ENCODE measurements at places on chromosomes 6 and 20. TPM values are rescaled to one million over a fixed set of nuclear protein-coding genes. Genes with fewer than 3 reads are reported as not detected.

- H3K27ac ChIP-seq, result peak overlapping the region; percentile 81
- no peak overlapping the region for H3K4me3 ChIP-seq
- DNase-seq, result no peak
Observed at GRCh38 chr6:140077827-140078560, 703.5 kb upstream of the CITED2 start.

DNA sequence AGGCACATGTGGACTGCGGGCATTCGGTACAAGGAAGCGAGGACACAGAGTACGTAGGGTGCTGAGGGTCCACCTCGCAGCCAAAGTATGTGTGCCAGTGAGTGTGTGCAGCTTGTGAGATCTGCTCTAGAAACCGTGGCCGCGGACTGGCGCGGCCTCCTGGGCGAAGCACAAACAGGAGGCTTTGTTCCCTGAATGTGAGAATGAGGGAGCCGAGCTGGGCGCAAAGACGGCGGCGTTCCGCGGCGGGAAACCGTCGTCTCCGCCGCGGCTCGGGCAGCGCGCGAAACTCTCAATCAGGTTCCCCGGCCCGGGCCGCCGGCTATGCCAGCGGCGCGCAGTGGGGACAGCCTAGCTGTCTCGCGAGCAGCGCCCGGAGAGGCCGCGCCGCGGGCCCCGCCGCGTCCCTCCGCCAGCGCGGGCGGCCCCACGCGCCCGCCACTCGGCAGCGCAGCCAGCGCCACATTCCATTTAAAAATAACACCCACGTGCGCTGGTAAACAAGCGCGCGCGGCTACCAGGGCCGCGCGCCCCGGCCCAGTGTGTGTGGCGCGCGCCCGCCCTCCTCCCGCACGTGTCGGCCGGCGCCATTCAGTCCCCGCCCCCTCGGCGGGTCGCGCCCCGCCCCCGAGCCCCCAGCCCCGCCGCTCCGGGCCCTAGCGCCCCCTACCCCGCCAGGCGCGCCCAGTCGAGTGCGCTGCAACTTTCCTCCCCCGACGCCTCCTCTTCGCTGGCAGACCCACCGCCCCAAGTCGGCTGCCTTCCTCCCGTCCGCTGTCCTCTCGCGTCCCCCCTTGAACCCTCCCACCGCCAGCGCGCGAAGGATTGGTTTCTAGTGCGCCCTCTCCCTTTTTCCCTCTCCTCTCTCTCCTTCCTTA lies 3.0 kb upstream of the FOXO3 start:
- H3K36me3 ChIP-seq, result no peaks in the 10 kb centered on the region
- no peaks in the 10 kb centered on the region for H3K27me3 ChIP-seq
- H3K27ac ChIP-seq, result peak overlapping the region; percentile 99
- peak; percentile 76 for DNase-seq
- H3K4me1 ChIP-seq, result no peaks in the 10 kb centered on the region

ADAT2 gene
- 3.8 TPM for total RNA-seq

GRCh38 chr6:15363523-15364400 lies 117.9 kb downstream of the JARID2 start:
- no peaks in the 10 kb centered on the region for H3K4me1 ChIP-seq
- no peak for DNase-seq
- no peak overlapping the region for H3K27ac ChIP-seq
- no peaks in the 10 kb centered on the region for H3K36me3 ChIP-seq

DNA sequence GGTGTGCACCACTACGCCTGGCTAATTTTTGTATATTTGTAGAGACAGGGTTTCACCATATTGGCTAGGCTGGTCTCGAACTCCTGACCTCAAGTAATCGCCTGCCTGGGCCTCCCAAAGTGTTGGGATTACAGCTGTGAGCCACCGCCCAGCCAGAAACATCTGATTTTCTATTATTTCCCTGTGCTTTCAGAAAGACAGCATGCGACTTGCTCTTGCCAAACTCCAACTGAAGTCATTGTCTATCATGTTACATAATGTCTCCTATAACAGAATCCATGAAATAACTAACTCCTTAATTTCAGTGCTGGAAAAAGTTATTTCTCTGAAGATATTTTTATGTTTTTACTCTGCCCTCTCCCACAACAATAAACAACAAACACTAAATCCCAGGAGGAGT lies 8.5 kb downstream of the RMND1 start:
- no peak overlapping the region for H3K4me3 ChIP-seq
- no peak for DNase-seq
- H3K27ac ChIP-seq, result no peak overlapping the region
- peaks cover 9% of the 10 kb centered on the region for H3K4me1 ChIP-seq

CPNE5 gene
- 33.8 TPM for total RNA-seq

DNA sequence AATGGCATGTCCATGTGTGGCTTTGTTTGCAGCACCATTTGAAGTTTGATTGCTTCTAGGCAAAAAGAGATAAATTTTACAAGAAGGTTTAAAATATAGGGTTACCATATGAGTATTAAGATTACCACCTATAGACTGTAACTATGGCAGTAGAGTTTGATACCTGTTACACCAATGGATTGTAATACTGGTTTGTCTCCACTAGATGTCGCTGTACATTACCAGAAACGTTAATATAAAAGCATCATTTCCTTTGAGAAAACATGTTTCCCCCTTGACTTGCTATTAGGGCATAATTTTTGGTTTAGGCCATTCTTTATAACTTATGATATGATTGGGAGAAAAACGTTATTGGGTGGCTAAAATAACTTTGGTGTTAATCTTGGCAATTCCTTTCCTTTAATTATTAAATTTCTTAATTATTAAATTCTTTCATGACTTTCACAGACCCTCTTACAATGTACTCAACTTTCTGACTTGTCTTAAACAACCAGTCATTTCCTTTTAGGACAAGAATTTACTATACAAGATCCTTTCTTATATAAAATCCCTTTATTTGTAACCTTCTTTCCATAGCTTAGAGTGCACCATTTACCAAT lies 42.8 kb downstream of the HLA-DPB1 start:
- H3K36me3 ChIP-seq, result no peaks in the 10 kb centered on the region
- H3K4me1 ChIP-seq, result no peaks in the 10 kb centered on the region
- H3K27me3 ChIP-seq, result peaks cover 5% of the 10 kb centered on the region
- DNase-seq, result no peak
- H3K27ac ChIP-seq, result no peak overlapping the region

DNA sequence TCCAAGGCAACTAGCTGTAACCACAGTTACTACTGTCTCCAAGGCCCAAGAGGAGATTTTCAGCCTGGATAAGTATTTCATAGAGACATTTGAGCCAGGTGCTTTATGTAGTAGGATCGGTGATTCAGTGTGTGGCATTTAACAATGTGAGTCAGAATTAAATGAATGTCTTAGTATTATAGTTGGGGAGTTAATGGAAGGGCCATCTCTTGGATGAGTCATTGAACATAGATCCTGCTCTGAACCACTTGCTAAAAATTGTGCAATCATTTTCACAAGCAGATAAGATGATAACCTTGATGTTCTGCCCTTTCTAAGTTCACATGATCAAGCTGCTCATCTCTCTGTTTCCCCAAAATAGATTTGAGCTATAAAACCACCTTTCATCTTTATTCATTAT lies 668.9 kb upstream of the CITED2 start:
- H3K36me3 ChIP-seq, result no peaks in the 10 kb centered on the region
- H3K27me3 ChIP-seq, result no peaks in the 10 kb centered on the region
- DNase-seq, result no peak

GRCh38 chr6:121582262-121582661 lies 146.8 kb downstream of the GJA1 start:
- no peak overlapping the region for H3K4me3 ChIP-seq
- H3K4me1 ChIP-seq, result no peaks in the 10 kb centered on the region
- no peaks in the 10 kb centered on the region for H3K27me3 ChIP-seq

GRCh38 chr6:133225560-133225959 lies 15.6 kb upstream of the EYA4 start:
- DNase-seq, result no peak
- no peak overlapping the region for H3K27ac ChIP-seq
- H3K4me3 ChIP-seq, result no peak overlapping the region
- H3K27me3 ChIP-seq, result no peaks in the 10 kb centered on the region
- H3K4me1 ChIP-seq, result no peaks in the 10 kb centered on the region
- no peaks in the 10 kb centered on the region for H3K36me3 ChIP-seq

KLC4 gene
- total RNA-seq, result 26.6 TPM

- H3K4me1 ChIP-seq, result no peaks in the 10 kb centered on the region
- no peak overlapping the region for H3K27ac ChIP-seq
- no peak overlapping the region for H3K4me3 ChIP-seq
- H3K27me3 ChIP-seq, result no peaks in the 10 kb centered on the region
- peak; percentile 39 for DNase-seq
- H3K36me3 ChIP-seq, result no peaks in the 10 kb centered on the region
Observed at GRCh38 chr6:151154418-151154817, 85.3 kb upstream of the AKAP12 start.

FLRT3 gene
- total RNA-seq, result 1.8 TPM

GRCh38 chr20:52833901-52834300 lies 138.3 kb upstream of the TSHZ2 start:
- no peak for DNase-seq
- H3K4me3 ChIP-seq, result no peak overlapping the region
- H3K36me3 ChIP-seq, result no peaks in the 10 kb centered on the region
- H3K4me1 ChIP-seq, result no peaks in the 10 kb centered on the region
- H3K27me3 ChIP-seq, result no peaks in the 10 kb centered on the region
- H3K27ac ChIP-seq, result no peak overlapping the region

F13A1 gene
- total RNA-seq, result 90.6 TPM

CST7 gene
- total RNA-seq, result 1.2 TPM

All from uterus (tissue), 4 donors.